ENCODE measurements at places on chromosomes 13 and 19. TPM values are rescaled to one million over a fixed set of nuclear protein-coding genes. Genes with fewer than 3 reads are reported as not detected.
A peak's percentile ranks its signal among the peaks of the same experiment; 100 is the strongest.

GRCh38 chr13:48866249-48866648, 109.5 kb upstream of the FNDC3A start:
- DNase-seq, result no peak

- DNase-seq, result no peak
Observed at GRCh38 chr19:19626516-19627472, 1.2 kb downstream of the LPAR2 start.

DNA sequence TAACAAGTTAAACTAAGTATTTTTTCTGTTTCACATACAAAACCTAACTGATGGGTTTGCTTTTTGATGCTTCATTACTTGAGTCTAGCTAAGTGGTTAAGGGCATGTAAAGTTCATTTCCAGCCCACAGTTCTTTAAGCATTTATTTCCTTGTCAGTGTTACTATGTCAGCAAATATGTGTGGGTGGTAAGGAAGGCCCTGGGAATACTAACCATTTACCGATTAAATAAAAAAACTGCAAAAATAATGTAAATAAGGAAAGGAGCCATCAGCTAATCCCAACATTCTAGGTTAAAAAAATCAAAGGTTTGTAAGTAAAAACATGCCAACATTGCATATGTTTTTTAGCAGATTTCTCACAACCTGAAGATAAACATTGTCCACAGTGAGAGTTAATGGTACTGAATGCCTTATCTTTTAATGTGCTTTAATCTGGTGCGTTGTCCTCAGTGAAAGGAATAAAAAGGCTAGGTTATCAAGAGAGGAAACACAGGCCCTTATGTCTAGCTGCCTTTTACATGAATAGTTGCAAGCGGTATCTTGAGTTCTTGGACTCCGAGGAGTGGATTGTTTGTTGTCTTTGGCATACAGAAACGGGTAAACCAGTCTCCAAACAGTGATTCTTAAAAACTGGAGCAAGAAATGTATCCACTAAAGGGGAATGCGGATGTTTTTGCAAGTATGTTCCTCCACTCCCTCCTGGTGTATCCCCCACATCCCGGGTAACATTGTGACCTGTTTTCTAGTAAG, 949.6 kb upstream of the SLC10A2 start:
- DNase-seq, result no peak

- no peak for DNase-seq
Observed at GRCh38 chr13:38440666-38441065, 91.0 kb downstream of the UFM1 start.

GRCh38 chr19:2014731-2015607, 545 bp downstream of the BTBD2 start:
- DNase-seq, result no peak

DNA sequence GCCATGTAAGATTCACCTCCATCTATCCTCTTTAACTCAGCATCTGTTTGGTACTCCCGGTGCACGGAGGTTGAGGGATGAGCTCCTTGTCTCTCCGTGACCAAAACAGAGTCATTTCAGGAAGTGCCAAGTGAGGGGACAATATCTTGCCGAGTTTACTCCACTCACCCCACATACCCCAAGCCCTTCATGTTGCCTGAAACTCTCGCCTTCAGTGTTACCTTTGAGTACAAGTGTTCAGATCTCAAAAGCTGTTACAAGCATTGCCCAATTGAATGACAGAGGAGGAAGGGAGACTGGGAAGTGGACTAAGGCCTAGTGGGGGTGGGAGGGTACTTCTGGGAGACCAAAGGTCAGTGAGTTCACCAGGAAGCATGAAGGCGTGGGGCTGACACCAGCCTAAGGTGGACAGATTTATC, 6.0 kb upstream of the SIGLEC12 start:
- no peak for DNase-seq

GRCh38 chr13:57629821-57630235, 1.7 kb upstream of the PCDH17 start:
- peak; percentile 92 for DNase-seq

PCP2 gene
- total RNA-seq, result not detected

- no peak for DNase-seq
Observed at GRCh38 chr13:78630511-78630910, 27.2 kb upstream of the POU4F1 start.

GRCh38 chr13:47017476-47017875, 120.6 kb upstream of the HTR2A start:
- no peak for DNase-seq

DNA sequence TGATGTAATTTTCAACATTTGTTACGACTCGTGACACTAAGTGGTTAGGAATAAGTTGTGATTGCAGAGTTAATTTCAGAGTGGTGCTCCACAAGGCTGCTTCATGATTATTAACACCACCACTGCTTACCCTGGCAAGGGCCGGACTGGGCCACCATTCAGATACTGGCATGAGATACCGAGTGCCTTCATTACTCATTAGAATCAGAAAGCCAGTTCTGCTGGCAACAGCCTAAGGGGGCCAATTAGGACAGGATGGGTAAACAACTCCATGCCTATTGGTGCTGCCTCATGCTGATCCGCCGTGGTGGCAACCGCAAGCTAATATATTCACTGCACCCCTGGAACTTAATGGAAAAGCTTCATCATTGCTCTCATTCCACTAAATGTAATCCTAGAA, 575.1 kb downstream of the EFNB2 start:
- DNase-seq, result no peak

- peak; percentile 38 for DNase-seq
Observed at GRCh38 chr19:38952395-38953165, 21.8 kb downstream of the MRPS12 start.

DNA sequence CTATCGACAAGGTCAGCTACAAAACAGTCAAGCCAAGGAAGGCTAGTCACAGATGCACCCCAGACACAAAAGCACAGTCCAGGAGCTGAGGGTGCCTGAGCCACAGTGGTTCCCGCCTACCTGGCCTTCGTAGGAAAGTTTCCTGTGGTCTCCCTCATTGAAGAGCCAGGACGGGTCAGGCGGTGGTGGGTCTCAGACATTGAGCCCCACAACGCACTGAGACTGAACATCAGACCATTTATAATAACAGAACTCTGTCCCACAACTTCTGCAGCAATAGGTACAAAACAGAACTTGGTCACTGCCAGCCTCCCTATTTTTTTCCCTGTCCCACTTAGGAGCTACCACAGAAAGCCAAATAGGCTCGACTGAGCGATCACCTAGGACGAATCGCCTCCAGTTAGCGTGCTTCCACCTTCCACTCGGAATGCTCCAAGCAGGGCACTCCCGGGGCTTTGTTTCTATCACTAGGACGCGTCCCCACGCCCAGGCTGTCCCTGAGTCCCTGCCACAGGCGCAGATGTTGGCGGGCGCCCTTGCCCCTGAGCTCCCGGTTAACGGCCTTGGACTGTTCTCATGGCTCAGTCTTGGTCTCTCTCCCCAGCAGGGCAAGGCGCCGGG, 640 bp upstream of the ZNF544 start:
- DNase-seq, result no peak

- peak; percentile 25 for DNase-seq
Observed at GRCh38 chr13:57630661-57631595, 616 bp upstream of the PCDH17 start.

- peak; percentile 99 for DNase-seq
Observed at GRCh38 chr19:18450931-18451836, 13.3 kb upstream of the ISYNA1 start.

DNA sequence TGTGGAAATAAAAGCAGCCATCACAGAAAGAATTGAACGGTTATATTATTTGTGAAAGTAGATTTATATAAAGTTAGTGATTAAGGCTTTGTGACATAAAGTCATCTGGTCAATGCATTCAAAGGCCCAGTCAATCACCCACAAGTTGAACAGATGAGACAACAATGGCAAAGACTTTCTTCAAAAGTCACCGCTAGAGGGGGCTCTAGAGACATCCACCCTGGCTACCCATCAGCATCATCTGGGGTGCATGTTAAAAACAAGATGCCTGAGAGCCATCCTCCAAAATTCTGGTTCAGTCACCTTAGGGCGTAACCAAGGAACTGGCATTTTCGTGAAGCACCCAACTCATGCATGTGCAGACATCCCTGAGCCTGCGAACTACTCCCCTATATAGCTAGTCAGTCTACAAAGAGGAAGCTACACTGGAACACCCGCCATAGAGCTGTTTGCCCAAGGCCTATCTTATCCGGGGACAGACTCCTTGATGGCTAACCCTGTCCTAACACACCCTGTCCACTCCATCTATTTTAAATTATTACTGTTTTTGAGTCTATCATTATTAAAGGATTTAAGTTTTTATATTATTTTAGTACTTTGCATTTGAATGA, 970.5 kb downstream of the UQCRFS1 start:
- DNase-seq, result peak; percentile 46

GRCh38 chr13:59721926-59722910, 441.5 kb downstream of the DIAPH3 start:
- DNase-seq, result no peak

ZNF587 gene
- total RNA-seq, result 46.1 TPM

DNA sequence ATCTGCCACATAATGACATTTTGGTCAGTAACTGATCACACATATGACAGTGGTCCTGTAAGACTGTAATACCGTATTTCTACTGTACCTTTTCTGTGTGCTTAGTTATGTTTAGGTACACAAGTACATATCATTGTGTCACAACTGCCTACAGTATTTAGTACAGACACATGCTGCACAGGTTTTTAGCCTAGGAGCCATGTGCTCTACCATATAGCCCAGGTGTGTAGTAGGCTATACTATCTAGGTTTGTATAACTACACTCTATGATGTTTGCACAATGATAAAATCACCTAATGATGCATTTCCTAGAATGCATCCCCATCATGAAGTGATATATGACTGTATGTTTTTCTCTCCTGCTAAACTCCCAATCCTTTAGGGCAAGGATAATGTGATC, 61.2 kb upstream of the MIR17HG start:
- DNase-seq, result no peak

LGI4 gene
- total RNA-seq, result 15.9 TPM

DNA sequence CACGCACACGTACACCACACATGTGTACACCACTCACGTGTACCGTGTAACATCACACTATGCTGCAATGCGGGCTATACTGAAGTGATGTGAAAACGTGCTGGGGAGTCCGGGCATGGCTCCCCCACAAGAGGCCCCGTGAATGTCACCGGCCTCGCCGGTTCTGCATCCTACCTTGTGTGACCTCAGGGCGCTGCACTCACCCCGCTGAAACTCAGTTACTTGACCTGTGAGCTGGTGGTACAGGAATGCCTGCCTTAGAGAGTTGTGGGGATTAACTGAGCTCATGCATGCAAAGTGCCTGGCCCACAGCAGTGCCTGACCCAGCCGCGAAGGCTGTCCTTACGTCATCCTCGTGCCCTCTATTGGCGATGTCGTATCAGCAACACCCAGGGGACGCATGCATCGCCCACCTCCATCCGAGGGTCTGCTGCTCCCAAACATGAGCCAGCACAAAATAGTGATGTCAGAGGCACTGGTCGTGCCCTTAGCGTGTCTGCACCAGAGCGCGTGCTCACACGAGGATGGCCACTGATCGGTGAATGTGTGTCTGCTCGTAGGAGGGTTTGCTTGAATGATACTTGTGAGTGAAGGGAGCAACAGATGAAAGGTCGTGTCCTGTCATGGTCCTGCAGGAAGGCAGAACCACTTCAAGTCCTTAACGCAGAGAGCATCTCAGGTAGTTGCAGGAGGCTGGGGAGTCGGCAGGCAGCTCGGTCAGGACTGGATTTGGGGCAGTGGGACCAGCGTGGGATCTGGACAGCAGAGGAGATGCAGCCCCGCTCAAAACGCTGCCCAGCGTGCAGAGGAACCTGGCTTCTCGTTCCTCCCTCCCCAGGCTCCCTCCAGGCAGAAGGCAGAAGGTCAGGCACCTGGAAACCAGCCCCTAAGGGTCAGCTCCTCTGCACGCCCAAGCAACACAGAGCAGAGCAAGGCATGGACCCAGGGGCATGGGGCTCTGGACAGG, 126.2 kb upstream of the SPACA7 start:
- no peak for DNase-seq

GRCh38 chr19:32646556-32646955, 28.4 kb downstream of the ANKRD27 start:
- DNase-seq, result no peak

GRCh38 chr13:37023871-37024270, 23.3 kb downstream of the EXOSC8 start:
- DNase-seq, result no peak

IZUMO1 gene
- total RNA-seq, result 0.23 TPM

SULT2A1 gene
- total RNA-seq, result not detected

DNA sequence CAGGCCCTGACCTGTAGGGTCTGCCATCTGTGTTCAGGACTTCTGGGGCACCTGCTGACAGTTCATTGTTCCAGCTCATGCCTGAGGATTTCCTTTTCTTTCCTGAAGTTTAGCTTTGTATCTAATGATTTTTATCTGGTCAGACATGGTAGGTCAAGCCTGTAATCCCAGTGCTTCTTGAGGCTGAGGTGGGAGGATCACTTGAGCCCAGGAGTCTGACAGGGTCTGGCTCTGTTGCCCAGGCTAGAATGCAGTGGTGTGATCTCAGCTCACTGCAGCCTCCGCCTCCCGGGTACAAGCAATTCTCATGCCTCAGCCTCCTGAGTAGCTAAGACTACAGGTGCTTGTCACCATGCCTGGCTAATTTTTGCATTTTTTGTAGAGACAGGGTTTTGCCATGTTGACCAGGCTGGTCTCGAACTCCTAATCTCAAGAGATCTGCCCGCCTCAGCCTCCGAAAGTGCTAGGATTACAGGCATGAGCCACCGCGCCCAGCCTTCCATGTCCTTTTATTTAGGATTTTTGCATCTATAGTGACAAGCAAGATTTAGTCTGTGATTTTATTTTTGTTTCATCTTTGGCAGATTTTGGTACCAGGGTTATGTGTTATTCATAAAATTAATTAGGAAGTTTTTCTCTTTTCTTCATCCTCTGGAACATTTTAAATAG, 33.2 kb downstream of the CHST8 start:
- no peak for DNase-seq

- no peak for DNase-seq
Observed at GRCh38 chr13:107250628-107251027, 682.7 kb upstream of the ARGLU1 start.

GRCh38 chr19:44598355-44598754, 15.0 kb upstream of the IGSF23 start:
- no peak for DNase-seq

GRCh38 chr19:10920781-10921180, 7.7 kb downstream of the YIPF2 start:
- DNase-seq, result no peak

DNA sequence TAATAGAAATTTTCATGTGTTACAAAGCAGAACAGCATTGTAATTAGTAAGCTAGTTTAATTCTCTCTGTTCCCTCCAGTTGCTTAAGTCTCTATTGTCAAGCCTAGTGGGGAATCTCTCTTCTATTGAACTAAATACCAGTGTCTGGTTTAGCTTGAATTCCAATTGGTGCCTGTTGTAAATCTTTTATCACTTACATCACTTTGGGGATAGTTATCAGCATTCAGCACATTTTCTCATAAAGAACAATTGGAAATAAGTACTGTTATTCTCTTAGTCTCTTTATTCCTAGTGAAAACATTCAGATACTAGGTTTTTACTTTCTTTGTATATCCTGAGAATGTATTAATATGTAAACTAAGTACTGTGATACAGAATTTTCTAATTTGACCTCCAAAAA, 25.2 kb downstream of the IPO5 start:
- no peak for DNase-seq

GRCh38 chr13:110511509-110512181, 49.9 kb downstream of the RAB20 start:
- DNase-seq, result no peak

DBP gene
- 5.2 TPM for total RNA-seq

All from neural crest cell (in vitro differentiated cells).